Epithelial cell of proximal tubule (primary cell): ENCODE measurements at places on chromosomes 11 and 22. TPM values are rescaled to one million over a fixed set of nuclear protein-coding genes. Genes with fewer than 3 reads are reported as not detected.
A peak's percentile ranks its signal among the peaks of the same experiment; 100 is the strongest.

Gene SSTR3
- not detected in 2 replicates for total RNA-seq

Gene RFPL2
- not detected in 2 replicates for total RNA-seq

Gene TRIM51
- total RNA-seq = not detected in 2 replicates

Gene TCN1
- total RNA-seq = 0.80 and 1.3 TPM in 2 replicates

Gene ARHGAP20
- total RNA-seq = 0.07 and 0.12 TPM in 2 replicates

Gene FAM180B
- total RNA-seq = not detected in 2 replicates

Gene INS
- total RNA-seq = not detected in 2 replicates

Gene BCR
- 46.9 and 69.0 TPM in 2 replicates for total RNA-seq

Gene PSMD13
- 222 and 249 TPM in 2 replicates for total RNA-seq

DNA sequence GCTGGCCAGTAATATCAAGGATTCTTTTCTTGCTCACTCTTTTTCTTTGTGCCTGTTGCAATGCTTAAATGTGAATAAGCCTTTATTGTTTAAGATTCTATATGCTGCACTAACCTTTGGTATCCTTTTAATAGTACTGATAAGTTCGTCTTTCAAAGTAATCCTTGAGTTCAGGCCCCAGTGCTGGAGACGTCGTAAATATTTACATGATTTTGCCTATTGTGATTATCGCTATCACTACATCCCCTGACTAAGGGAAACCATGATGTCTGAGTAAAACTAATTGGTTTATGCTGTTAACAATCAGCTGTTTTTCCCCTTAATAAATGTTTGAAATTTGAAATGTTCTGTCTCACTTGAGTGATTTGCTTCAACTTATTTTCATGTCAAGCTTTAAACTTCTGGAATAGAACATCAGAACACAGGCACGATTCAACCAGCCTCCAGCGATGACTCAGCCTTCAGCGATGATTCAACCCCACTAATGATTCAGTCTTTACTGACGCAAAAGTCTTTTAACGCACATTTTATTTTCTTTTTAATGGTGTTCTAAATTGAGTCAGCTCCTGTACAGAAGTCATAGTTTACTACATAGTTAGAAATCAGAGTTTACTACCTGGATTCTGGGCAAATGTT is 3.9 kb downstream of the HTATIP2 start:
- peak; percentile 72 for DNase-seq

DNA sequence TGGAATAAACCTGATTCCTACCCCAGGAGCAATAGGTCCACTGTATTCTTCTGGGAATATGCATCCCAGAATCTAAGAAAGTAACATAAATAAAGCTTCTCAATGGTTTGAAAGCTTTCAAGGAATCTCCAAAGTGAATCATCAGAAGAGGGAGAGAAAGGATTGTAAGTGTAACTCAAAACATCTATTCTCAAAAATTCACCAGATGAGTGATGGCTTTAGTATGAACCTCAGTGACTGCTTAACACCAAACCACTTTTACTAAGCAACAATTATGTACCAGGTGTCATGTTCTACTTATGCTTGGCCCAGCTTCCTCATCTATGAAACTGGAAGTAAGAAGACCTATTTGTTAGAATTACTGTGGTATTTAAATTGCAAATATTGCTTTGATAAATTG is 7.4 kb downstream of the RAB38 start:
- no peak for DNase-seq

GRCh38 chr11:123145661-123146060 is 49.4 kb downstream of the CLMP start:
- DNase-seq = no peak

- DNase-seq = no peak
These were observed 7.7 kb downstream of the TMEM132A start for GRCh38 chr11:60931917-60932316.

DNA sequence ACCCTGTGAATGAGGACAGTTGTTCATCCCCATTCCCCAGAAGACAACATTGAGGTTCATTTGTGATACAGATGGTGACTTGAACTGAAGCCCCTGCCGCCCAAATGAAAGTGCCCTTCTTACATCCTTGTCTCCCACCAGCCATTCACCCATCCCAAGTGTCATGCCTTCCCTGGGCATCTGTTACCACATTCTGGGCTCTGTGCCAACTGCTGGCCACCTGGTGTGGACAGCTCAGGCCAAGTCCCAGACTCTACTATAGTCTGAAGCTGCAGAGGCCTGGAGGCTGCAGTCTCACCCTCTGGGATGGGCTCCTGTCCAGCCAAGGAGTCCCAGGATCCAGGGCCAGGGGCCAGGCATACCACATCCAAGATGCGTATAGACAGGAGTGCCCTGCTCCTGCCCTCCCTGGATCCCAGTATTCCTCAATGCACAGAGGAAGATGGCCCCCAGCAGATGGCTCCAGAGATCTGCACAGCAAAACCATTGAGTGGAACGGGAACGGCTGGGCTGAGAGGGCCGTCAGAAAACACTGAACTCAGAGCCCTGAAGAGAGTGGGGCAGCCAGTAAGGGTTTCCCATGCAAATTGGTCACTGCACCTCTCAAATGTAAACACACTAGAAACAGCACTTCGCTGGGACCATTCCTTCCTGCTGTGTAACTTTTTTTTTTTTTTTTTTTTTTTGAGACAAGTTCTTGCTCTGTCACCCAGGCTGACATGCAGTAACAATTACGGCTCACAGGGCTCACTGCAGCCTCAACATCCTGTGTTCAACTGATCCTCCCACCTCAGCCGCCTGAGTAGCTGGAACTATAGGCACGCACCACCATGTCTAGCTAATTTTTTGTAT is 22.8 kb downstream of the ARRB1 start:
- no peak for DNase-seq

- no peak for DNase-seq
These were observed 390 bp upstream of the HTATIP2 start for GRCh38 chr11:20363149-20363499.

DNA sequence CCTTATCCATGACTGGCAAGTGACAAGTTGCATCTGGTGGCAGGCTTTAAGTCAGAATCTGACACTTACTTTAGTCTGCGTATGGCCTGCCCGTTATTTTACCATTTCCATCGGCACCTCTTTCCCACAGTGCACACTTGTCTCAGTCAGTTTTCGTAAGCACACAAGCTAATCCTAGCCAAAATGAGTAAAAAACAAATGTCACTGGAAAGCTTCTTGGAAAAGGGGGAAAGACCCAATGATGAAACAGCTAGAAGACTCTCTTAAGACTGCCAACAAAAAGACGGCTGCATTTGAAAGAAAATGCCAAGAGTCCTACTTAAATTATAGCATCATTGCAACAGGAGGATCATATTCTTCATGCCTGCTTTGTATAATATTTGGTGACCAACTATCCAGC is 457.9 kb upstream of the ISX start:
- no peak for DNase-seq

- no peak for DNase-seq
These were observed 619.8 kb downstream of the JRKL start for GRCh38 chr11:97009613-97010012.

- no peak for DNase-seq
These were observed 7.8 kb upstream of the PAX6 start for GRCh38 chr11:31818874-31819331.

- DNase-seq = peak; percentile 18
These were observed 186.2 kb downstream of the SPON1 start for GRCh38 chr11:14148653-14149273.

DNA sequence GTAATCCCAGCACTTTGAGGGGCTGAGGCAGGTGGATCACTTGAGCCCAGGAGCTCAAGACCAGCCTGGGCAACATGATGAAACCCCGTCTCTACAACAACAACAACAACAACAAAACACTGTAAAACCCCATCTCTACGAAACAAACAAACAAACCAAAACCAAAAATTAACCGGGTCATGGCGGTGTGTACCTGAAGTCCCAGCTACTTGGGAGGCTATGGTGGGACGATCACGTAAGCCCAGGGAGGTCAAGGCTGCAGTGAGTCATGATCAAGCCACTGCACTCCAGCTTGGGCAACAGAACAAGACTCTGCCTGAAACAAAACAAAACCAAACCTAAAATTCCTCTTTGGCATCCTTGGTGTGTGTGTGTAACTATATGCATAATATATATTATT is 7.0 kb upstream of the POLA2 start:
- no peak for DNase-seq

DNA sequence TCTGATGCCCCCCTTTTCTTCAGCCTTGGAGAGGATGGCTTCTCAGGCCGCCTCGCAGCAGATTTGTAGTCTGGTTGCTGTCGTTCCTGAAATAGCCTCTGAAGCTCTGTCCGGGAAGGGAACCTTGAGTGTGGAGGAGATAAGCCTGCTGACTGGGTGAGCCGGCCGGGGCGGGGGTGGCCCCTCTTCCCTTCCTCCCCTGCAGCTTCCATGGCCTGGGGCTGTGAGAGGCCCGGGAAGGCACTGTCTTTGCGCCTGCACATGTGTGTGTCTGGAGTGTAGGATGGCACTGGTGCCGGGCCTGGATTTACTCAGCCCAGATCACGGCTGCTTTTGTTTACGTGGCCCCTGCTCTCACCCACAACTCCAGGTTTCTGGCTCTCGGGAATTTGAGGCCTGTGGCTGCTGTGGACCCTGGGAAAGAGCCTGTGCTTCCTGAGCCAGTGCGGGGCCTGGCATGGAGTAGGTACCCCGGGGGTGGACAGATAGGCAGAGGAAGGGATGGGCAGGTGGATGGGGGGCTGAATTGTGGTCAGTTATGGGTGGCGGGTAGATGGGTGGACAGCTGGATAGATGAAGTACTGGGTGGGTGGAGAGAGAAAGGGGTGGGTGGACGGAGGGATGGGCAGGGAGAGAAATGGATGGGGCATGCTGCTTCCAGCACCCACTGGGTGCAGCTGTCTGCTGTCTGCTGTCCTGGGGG is 16.6 kb downstream of the KCNQ1 start:
- DNase-seq = no peak

DNA sequence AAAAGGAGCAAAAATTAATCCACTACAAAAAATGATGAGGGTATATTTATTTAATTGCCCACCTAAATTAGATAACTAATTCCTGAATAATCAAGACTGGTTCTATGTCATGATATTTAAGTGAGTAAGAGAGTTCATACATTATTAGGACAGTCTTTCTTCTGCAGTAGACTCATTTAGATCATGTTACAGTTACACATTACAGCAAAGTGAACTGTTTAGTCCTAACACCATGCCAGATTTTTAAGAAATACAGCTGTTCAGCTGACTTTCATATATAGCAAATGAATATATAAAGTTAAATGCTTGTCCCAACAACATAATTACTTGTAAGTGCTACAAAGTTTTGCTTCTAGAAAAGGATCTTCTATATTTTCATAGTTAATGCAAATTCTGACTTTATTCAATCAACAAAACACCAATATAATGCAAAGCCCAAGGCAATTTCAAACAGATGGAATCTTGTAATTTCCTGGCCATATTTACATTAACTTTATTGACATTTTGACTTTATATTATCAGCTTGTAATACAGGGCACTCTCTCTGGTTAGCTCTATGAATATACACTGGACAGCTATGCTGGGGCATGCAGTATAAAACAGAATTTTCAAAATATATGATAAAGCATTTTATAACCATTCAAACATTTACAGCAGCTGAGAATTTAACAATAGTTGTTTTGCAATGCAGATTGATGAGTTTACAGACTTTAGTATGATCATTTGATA is 45.7 kb upstream of the TP53AIP1 start:
- no peak for DNase-seq

- no peak for DNase-seq
These were observed 42.7 kb upstream of the NRIP3 start for GRCh38 chr11:9046481-9046880.

GRCh38 chr22:25160120-25160996 is 39.3 kb upstream of the CRYBB3 start:
- no peak for DNase-seq

DNA sequence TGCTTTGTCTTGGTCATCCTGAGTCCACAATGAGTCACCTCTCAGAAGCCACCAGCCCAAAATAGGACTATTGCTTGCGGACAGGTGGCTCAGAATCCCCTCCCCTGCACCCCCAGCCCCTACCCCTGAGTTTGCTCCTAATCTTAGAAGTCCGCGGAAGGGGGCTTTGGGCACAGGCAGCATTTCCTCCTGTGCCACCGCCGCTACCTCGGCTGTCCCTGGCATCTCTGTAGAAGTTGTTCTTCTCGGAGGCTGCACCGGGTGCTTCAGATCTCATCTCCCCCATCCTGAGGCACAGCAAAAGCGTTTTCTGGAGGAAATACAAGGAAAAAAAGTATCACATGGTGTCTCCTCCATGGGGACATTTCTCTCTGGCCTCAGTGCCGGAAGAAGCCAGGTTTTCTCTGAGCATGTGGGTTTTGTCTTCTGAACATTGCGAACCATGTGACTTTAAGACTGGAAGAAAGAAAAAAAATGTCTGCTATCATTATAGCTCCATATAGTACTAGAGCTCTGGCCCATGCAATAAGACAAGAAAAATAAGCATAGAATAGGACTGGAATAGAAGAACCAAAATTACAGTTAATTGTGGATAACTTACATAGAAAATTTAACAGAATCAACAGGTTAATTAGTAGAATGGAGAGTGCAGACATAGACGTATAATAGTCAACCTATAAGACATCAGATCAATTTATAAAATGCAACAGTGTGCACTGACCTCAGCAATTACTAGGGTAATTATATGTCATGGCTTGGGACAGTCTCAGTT is 63.2 kb downstream of the SHISAL1 start:
- DNase-seq = no peak

- peak; percentile 86 for DNase-seq
These were observed 15.3 kb upstream of the MRTFA start for GRCh38 chr22:40651563-40652501.

DNA sequence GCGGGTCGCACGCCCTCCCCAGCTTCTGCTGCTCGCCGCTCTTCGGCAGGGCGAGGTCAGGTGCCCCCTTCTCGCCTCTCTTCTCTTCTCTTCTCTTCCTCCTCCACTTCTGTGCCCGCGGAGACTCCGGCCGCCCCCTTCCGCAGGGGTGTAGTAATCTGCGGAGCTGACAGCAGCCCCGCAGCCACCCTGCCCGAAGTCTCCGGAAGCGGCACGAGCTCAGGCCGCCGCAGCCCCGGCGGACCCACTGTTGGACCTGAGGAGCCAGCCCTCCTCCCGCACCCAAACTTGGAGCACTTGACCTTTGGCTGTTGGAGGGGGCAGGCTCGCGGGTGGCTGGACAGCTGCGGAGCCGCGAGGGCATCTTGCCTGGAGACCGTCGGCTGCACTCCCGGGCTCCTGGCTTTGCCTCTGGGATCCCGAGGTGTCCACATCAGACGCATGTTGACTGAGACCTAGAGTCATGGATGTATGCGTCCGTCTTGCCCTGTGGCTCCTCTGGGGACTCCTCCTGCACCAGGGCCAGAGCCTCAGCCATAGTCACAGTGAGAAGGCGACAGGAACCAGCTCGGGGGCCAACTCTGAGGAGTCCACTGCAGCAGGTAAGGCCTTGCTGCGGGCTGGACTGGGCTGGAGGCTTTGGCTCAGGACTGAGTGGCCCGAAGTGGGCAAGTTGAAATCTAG is 486 bp downstream of the STIM1 start:
- DNase-seq = no peak

DNA sequence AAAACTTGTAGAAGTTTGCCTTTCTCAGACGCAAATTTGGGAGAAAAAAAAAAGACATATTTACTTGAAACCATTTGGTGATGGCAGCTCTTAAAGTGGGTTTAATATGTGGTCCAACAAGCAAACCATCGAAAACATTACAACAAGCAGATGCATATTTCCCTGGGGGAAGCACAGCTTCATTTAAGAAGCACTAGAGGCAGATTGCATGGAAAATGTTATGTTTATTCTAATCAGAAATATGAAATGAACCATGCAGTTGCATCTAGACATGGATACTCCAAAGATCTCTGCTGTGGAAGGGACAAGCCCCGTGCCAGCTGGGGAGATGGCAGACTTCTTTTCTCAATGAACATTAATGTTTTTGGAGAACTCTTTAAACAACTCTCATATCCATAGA is 57.4 kb upstream of the PARVA start:
- DNase-seq = no peak
